ENCODE measurements at places on chromosomes 5 and 9. TPM values are rescaled to one million over a fixed set of nuclear protein-coding genes. Genes with fewer than 3 reads are reported as not detected.

DNA sequence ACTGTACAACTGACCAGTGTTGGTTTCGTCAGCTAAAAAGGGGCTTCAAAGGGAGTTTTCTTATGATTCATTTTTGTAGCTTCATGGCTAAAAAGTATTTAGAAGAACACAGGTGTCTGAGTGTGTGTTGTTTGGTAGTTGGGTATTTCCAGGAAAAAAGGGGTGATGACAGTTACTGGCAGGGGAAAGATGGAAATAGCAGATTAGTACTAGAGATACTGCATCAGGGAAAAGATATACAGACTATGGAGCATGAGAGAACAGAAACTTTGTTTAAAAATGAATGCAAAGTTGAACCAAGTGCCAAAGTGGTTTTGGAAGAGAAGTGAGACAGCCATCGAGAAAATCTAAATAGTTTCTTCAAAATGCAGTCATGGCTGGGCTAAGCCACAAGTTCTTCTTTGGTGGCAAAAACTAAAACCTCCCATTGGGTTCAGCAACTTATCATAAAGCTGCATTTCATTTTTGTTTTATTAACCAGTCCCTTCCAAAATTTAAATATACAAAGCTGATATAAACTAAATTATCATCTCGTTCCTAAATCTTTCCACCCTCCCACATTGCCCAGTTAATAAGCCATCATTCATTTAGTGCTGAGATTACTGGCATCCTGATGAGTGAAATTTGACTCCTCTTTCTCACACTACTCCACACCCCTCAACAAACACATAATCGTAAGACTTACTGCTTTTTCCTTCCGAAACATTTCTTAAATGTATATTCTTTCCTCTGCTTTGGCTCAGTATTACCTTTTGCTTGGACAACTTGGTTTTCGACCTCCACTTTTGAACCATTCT lies 33.5 kb downstream of the ELL2 start:
- DNase-seq = no peak

DNA sequence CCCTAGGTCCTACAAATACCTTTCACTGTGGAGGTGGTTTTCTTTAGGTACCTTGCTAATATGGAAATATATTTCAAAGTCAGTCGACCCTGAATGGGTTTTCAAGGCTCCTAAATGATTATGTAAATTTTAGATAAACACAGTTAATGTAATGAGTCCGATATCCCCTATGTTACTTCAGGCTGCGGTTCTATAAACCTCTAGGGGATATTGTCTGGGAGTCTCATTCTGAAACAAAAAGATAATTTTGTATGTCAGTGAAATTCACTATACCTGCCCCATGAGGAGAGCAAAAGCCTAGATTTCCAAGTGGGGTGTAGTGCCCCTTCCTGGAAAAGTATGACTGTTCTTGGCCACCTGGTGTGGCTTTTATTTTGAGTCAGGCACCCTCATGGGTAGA lies 377.3 kb downstream of the ICE1 start:
- no peak for DNase-seq

GRCh38 chr5:177447066-177447610 lies 524 bp downstream of the PRR7 start:
- DNase-seq = peak; percentile 85

- peak; percentile 64 for DNase-seq
Observed at GRCh38 chr5:144205141-144205551, 34.5 kb downstream of the KCTD16 start.

GRCh38 chr5:137086342-137086741 lies 412.8 kb downstream of the SPOCK1 start:
- DNase-seq = no peak

DNA sequence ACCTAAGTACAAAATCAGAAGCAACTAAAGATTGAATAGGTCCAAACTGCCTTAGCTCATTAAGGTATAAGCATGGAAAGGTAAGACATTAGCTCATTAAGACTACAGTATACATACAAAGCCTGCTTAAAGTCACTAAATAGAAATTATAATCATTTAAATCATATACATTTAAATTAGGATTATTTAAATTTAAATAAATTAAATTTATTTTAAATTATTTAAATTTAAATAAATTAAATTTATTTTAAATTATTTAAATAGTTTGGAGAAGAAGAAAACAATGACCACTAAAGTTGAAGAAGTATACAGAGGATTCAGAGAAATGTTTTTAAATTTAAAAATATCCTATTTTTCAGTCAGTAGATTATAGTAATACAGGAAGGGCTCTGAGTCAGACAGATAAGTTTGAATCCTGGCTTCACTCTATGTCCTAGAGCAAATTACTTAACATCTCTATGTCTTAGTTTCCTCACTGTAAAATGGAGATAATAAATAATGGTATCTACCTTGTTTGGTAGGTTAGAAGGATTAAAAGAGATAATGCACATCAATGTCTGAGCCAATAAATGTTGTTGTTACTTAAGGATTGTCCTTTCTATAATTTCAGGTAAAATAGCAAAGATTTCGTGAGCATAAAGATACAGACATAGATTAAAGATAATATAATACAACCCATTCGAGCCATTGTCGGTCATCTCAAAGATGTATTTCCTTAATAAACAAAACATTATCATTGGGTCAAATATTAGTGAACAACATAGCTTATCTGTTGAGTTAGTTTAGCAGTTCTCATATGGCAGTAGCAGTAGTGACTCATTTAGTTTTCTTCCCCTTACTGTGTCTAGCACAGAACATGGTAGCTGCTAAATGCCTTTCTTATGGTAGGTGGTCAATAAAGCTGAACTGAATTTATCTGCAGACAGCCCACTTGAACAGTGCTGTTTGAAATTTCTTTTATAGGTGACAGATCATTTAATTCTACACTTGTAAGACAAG lies 100.6 kb downstream of the KIAA0825 start:
- no peak for DNase-seq

GRCh38 chr5:122789461-122790171 lies 14.7 kb downstream of the SNX2 start:
- DNase-seq = no peak

- DNase-seq = no peak
Observed at GRCh38 chr5:137101544-137101943, 397.6 kb downstream of the SPOCK1 start.

DNA sequence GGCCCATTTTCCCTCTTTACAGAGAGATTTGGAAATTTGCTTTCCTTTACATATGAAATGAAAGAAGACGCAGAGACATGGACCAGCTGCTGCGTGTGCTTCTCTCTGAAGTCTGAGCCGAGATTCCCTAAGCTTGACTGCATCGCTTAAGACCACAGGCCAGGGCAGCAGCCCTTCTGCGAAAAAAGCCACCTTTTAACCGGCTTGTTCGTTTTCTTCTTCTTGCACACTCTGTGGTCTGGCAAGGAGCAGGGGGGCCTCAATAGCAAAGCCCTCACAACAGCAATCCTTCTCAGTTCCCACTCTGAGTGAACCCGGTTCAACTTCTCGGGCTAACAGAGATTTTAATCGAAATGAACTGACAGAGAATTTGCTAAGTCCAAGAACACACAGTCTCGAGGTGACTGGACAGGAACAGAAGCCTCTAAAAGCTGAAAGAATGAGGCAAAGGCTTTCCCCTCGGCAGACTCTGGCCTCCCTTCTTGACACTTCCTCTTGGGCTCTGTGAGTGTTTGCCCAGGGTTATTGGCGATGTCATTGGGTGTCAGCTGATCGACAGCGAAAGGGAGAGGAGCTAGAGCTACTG lies 512.9 kb upstream of the KLF4 start:
- peak; percentile 33 for DNase-seq

- DNase-seq = no peak
Observed at GRCh38 chr5:143195491-143195890, 208.0 kb downstream of the NR3C1 start.

DNA sequence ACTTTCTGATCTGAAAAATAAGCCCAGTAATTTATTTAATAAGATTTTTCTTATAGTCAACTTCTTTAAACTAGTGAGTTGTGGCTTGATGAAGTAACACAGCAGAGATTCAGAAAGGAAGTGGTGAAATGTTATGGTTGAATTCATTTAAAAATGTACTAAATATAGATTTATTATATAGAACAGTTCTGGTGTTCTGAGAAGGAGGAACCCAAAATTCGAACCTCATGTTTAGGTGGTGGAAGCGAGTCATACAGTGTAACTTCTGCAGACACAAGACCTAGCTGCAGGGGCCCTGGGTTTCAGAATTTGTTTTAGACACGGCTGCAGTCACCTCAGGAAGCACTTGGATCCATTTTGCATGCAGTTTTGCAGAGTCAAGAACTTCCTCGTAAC lies 188.2 kb downstream of the TRIO start:
- no peak for DNase-seq

DNA sequence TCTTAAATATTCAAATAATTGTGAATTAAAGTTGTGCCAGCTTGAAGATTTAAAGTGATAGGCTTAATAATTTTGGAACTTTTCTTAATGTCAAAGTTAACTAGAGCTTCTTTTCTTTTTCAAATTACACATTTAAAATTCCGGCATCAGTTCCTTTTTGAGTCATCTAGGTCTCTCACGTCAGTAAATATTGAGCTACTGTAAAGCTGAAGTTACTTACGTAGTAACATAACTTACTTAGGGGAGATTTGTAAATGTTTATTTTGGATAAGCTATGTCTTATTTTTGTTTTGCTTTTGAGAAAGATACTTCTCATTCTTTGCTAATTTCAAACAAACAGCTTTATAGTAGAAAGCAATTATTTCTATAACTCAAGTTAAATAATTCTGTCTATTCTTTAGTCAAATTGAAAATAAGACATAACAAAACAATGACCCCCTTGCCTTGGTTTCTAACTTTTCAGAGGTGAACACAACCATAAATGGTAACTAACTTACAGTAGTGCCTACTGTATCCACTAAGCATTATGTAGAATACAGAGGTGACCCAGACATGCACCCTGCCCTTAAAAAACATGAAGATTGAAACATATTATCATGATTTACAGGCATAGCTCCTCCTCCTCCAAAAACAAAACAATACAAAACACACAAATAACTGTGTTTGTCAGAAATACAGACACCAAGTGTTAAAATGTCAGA lies 29.8 kb downstream of the CD274 start:
- DNase-seq = no peak

DNA sequence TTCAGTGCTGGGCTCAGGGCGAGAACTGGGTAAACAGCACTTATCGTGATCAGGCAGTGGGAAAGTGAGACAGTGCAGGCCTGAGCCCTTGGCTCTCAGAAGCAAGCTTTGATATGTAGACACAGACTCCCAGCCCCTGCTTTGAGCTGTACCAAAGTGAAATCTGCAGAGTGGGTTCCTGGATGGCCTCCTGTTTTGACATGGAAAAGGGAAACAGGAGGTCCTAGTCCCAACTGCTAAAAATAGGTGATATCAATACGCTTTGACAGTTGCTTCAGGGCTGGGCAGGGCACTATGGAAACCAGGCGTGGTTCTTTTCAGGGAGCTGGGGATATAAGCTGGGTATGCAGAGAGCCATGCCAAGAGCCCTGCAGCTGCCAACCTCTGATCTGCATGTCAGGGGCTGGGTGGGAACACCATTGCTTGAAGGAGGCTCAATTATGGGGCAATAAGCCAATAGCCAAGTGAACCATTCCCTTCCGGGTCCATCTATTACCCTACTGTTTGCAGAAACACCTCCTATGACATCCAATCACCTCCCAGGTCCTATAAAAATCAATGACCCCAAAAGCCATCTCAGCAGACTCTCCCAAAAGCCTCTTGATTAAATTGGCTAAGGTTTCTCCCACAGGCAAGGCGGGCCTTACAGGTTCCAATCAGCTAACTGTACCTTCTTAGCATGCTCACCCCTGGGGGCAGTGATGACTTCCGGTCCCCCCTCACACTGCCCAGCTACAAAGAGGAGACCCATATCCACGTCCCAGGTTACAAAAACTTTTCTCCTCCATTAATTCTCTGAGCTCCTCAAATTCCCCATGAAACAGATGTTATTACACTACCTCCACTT lies 45.8 kb downstream of the EPB41L4B start:
- DNase-seq = peak; percentile 77

GRCh38 chr5:55547781-55548180 lies 13.0 kb upstream of the PLPP1 start:
- DNase-seq = peak; percentile 24

DNA sequence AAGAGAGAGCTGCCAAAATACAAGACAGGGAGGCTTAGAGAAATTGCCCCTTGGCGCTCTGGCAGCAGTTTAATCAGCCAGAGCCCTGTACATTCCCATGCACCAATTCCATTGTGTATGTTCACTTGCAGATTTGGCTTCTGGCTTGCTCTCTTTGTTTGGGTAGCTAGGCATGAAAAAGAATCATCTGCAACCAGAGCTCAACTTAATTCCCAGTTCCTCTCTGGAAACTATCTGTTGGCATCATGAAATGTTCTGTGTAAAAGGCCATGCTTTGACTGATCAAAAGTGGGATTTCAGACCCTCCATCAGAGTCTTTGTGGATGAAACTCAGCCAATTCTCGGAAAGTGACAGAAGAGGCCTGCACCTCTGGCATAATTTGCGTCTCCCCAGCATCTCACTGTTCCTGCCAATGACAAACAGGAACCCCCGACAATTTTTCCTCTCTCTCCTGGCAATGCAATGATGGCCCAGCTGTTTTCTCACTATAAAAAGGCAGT lies 53.8 kb upstream of the RAD23B start:
- no peak for DNase-seq

DNA sequence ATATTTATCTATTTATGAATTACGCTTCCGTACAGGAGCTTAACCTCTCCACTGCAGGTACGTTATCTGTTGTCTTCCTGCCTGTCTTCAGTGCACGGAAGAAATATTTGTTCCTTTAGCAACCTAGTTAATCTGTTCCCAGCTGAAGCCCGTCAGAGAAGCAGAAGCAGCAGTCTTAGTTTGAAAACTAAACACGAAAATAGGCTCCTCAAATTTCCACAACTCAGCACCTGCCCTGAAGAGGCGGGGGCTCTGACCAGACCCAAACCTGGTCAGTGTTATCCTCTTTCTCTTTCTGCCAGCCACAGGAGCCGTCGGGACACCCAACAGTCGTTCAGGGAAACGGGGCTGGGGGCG lies 462 bp downstream of the NUDCD2 start:
- no peak for DNase-seq

Gene PAPPA
- total RNA-seq = 10.2 TPM

Gene PPP3R2
- not detected for total RNA-seq

Gene ADAMTS19
- not detected for total RNA-seq
